ENCODE measurements at places on chromosomes 12 and 14.

DNA sequence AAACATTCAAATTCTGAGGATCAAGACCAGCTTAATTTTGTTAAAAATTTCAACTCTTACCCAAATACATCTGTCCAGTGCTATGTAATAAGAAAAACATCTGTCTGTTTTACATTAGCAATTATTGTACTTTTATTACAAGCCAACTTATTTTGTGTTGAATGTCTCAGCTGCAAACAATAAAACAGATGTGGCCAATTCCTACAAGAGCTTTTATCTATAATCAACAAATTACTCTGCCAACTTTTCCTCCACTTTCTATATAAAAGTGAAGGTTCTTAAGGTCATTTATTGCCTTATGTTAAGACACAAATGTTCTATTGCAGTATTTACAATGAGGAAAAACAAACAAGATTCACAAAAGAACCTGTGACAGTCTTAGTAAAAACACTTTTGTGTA, 72.7 kb downstream of the NOVA1 start:
- DNase-seq: no peak

DNA sequence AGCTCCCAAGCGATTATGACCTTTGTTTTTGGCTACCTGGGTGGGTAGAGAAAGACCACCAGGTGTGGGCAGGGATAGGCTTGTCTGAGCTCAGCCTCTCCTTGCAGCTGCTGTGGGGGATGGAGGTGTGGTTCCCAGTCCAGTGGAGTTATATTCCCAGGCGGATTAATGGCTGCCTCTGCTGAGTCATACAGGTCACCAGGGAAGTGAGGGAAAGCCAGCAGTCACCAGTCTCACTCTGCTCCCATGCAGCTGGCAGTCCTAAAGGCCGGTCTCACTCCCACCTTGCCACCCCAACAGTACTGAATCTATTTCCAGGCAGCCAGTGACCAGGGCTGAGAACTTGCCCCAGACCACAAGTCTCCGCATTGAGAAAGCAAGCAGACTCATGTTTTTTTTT, 399.2 kb downstream of the VRK1 start:
- DNase-seq: no peak

DNA sequence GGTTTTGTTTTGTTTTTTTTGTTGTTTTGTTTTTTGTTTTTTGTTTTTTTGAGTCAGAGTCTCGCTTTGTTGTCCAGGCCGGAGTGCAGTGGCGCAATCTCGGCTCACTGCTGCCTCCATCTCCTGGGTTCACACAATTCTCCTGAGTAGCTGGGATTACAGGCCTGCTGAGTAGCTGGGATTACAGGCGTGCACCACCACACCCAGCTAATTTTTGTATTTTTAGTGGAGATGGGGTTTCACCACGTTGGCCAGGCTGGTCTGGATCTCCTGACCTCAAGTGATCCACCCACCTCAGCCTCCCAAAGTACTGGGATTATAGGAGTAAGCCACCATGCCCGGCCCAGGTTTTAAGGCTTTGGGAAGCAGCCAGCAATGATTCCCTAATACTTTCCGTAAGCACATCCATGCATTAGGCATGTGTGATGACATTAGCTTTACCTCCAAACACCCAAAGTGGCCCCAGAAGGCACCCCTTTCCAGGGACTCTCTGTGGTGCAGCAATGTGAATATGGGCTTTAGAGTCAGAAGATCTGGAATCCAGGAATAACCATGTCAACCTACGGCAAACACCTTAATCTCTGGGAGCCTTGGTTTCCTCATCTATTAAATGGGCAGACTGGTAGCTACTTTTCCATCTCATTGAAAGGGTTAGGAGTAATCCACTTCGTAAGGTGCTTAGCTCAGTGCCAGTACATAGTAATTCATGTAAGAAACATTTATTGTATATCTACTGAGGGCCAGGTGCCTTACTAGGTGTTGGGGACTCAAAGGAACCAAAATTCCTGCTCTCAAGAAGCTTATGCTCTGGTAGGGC, 152.9 kb downstream of the ZFP36L1 start:
- no peak for DNase-seq

DNA sequence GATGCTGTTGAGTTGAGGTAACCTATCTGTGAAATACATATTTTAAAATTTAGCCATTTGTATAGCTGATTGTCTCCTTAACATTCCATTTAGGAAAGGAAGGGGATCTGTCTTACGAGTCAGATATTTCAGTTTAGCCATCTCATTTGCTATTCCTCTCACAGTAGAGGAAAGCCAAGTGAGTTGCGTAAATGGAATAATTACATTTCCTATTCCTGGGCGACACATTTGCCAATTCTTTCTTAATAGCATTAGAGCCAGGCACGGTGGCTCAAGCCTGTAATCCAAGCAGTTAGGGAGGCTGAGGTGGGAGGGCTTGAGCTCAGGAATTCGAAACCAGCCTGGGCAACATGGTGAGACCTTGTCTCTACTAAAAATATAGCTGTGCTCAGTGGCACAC, 116.3 kb downstream of the TMX1 start:
- no peak for DNase-seq

GRCh38 chr12:71060426-71060825, 97.4 kb downstream of the TSPAN8 start:
- DNase-seq: no peak

DNA sequence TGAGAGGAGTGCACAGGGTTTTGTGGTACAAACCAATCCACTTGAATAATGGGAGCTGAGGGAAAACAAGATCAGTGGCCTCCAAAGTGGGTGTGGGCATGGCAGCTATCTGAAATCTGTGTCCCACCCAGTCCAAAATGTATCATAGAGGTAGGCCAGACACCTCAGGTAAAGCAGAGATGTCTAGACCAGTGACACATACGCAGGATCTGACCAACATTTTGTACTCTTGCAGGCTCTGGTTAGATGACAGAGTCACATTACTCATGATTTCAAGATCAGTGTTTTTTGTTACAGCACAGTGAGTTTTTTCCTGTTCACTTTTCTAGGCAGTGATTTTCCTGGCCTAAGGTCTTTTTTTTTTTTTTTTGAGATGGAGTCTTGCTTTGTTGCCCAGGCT, 211.8 kb downstream of the PCNX1 start:
- DNase-seq: no peak

GRCh38 chr12:48247181-48247966, 44.3 kb upstream of the OR10AD1 start:
- no peak for DNase-seq

DNA sequence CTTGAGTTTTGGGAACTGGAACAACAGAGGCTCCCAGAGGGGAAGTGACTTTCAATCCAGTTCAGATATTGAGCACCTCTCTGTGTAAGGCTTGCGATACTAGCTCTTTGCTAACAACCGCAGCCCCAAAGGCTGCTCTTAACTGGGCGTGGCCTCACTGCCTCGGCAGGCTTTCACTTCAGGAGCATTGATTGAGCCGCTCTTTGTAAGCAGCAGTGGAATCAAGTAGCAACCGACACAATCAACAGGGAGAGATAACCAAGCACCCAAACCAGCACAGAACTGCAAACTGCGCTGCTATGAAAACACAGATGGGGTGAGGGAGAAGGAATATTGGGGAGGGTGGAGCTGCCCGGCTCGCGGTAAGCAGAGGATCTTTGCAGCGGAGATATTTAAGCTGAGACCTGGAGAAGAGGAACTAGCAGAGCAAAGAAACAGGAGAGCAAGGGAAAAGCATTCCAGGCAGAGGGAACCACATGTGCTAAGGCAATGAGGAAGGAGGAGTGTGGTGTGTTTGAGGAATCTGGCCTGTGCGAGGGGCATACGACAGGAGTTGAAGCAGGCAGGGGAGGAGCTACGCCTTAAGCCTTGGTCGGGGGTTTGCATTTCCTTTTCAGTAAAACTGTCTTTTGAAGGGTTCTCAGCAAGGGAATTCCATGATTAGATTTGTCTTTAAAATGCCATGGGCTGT, 17.3 kb upstream of the YY1 start:
- DNase-seq: peak; percentile 63

DNA sequence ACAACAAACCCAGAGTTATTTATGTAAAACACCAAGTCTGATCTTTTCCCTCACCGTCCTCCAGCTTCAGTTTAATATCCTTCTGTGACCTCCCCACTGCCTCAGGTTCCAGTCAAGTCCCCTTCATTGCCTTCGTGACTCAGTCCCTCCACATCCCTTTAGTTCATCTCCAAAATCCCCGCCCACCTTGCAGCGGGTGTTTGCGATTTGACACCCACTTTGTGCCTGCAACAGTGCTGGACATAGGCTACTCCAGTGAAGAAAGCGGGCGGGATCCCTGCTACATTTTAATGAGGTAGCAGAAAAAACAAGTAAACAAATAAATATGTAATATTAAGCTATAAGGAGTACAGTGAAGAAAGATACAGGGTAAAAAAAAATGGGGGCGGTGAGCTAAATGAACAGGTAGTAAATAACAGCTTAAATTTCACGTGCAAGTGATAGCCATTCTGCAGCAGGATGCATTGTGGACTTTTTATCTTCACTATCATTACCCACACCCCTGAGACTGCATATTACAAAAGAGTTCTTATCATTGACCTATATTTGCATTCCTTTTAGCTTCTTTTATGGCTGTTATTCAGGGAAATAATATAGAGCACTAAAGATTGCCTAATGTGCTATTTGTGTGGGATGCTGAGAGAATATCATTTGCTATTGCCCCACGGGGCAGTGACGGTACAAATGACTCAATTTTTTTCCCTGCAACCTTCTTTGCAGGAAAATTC, 222.8 kb upstream of the NUDT4 start:
- no peak for DNase-seq

DNA sequence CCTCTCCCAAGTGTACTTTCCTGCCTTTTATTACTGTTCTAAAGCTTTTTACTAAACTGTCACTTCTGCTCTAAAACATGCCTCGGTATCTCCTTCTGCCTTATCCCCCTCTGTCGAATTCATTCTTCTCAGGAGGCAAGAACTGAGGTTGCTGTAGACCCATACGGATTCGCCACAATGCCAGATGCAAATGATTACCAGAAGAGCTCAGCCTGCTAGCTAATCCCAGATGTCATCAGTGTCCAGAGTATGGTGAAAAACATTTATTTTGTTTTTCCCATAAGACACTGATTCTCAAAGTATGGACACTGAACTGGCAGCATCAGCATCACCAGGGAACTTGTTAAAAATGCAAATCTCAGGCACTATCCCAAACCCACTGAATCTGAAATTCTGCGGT, 359.3 kb downstream of the TMTC2 start:
- DNase-seq: no peak

DNA sequence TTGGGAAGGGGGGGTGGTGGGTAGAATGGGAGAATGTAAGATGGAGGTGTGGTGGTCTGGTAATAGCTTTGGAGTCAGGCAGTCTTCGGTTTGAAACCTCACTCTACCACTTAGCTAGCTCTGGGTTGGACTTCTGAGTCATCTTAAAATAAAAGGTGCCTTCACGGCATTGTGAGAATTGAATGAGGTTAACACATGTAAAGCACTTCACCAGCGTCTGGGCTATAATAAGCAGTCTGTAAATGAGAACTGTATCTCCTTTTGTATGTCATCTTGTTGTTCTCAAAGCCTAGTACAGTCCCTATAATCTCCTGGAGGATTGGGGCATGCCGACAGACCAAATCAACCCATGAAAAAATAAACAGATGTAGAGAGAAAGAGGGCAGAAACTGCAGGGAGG, 11.2 kb downstream of the C2CD5 start:
- no peak for DNase-seq

GRCh38 chr12:81800298-81801148, 41.4 kb upstream of the PPFIA2 start:
- no peak for DNase-seq

GRCh38 chr12:101697930-101698799, 725 bp downstream of the CHPT1 start:
- peak; percentile 5 for DNase-seq

DNA sequence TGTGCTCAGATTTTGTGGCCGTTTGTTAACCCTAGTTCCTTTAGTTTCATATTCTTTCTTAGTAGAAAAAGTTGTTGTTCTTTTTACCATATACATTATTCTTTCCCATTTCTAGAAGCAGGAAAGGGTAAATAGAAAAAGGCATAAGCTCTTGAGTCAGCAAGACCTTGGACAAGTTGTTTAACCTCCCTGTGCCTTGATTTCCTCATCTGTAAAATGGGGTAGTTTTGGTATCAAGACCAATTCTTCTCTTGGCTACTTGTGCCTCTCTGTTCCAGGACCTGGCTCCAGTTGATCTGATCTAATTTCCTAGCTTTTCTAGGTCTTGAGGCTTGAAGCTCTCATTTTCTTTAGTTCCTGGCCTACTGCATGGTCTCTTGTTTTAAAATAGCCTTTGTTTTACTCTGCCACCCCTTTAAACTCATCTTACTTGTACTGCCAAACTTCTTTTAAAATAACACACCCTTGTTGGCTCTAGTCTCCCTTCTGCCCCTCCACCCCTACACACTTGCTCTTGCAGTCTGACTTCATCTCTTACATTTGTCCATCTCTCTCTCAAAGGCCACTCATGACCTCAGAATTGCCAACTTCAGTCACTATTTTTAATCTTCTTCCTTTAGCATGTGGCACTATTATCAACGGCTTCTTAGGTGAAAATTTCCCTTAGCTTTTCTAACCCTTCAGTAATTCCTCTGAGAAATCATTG, 143.7 kb downstream of the TTLL5 start:
- DNase-seq: no peak

- DNase-seq: no peak
Observed at GRCh38 chr12:120055231-120056000, 61.1 kb downstream of the RAB35 start.

- DNase-seq: no peak
Observed at GRCh38 chr12:93005928-93006392, 76.9 kb upstream of the EEA1 start.
